Stimulated activated CD4-positive, alpha-beta T cell treated with anti-CD3 and anti-CD28 coated beads, Interleukin-4, amount 100 ng/mL, for 4 hours (primary cell): ENCODE measurements at places on chromosomes 16 and 17.

GRCh38 chr17:34011599-34011998 lies 243.5 kb upstream of the CCL2 start:
- no peak for DNase-seq

DNA sequence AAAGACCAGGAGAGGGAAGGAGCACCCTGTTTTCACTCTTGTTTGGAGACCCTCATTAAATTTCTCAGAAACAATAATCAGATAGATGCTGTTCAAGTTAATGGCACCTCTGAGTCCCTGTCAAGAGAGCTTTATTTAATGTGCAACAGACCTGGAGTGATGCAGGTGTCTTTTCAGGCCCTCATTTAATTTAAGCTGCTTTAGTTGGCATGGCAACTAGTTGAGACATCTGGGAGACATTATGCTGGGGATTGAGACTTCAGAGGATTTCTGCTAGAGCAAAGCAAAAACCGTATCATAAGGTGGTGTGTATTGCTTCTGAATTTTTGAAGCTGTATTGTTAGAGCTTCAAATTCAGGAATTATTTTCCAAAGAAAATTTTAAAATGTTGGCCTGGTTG lies 108.5 kb downstream of the NLK start:
- DNase-seq = no peak

- DNase-seq = no peak
Measured at GRCh38 chr16:75229172-75230031, 10.6 kb downstream of the CTRB1 start.

- no peak for DNase-seq
Measured at GRCh38 chr16:24577167-24577566, 37.8 kb downstream of the RBBP6 start.
